ENCODE measurements at places on chromosomes 4 and X.

- DNase-seq, result no peak
Observed at GRCh38 chr4:8101213-8102075, 57.2 kb downstream of the ABLIM2 start.

DNA sequence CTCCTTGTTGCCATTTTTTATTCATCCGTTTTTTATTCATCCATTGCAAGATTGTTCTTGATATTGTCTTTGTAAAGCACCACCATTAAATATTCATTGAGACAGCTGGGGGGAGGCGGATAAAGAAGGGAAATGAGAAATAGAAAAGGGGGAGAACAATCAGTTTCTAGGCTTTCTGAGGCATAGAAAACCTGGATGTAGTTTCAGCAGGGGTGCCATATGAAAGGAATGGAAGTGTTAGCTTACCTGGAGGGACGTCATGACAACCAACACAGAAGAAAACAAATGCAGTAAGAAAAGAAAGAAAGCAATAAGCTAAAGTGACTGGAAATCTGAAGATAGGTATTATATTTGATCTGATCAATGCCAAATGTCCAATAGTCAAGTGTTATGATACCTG is 276.1 kb downstream of the GASK1B start:
- DNase-seq, result no peak

DNA sequence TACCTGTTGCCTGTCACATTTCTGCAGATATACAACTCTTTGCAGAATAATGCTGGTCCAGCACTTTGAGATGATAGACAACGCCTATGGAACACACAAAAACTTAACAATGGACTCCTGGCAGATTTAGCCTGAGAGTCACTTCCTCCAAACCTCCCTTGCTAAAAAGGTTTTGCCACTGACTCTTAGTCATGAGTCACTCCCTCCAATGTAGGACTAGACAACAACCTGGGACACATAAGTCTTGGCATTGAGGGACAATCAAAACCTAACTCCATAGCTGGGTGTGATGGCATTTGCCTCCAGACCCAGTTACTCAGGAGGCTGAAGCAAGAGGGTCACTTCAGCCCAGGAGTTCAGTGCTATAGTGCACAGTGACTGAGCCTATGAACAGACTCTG is 22.0 kb upstream of the EIF4E start:
- no peak for DNase-seq

GRCh38 chr4:160836431-160836830 is 1327.4 kb downstream of the FSTL5 start:
- no peak for DNase-seq

GRCh38 chr4:182531555-182532162 is 288.5 kb downstream of the TENM3 start:
- DNase-seq, result no peak

- no peak for DNase-seq
Observed at GRCh38 chr4:65589331-65589730, 81.0 kb downstream of the EPHA5 start.

DNA sequence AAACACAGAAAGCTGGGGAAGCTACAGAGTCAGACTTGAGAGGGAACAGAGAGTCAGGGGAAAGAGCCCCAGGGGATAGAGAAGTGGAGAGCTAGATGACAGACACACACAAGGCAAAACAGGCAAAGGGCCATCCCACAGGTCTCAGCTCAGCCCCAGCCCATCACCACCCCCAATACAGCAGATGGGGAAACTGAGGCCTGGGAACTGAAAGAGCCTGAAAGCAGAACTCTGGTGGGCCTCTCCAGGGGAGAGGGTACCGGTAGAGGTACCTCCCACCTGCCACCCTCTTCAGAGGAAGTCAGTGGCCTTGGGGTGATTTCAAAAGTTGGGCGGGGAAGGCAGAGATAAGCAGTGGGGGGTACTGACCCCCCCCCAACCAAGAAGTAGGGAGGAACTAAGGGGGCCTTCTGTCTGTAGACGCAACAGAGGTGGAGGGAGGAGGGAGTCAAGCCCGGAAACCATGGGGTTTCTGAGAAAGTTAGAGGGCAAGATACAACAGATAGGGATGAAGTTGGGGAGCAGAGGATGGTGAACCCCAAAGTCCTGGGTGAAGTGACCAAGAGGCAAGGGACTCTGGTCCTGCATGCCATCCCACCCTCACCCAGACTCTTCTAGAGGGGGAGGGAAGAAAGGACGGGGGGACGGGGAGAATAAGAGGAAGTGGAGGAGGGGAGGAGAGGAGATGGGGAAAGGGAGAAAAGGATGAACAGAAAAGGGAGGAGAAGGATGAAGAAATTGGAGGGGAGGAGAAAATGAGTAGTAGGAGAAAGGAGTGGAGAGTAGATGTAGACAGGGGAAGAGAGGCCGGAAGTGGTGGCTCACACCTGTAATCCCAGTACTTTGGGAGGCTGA is 3.2 kb downstream of the GATA1 start:
- no peak for DNase-seq

DNA sequence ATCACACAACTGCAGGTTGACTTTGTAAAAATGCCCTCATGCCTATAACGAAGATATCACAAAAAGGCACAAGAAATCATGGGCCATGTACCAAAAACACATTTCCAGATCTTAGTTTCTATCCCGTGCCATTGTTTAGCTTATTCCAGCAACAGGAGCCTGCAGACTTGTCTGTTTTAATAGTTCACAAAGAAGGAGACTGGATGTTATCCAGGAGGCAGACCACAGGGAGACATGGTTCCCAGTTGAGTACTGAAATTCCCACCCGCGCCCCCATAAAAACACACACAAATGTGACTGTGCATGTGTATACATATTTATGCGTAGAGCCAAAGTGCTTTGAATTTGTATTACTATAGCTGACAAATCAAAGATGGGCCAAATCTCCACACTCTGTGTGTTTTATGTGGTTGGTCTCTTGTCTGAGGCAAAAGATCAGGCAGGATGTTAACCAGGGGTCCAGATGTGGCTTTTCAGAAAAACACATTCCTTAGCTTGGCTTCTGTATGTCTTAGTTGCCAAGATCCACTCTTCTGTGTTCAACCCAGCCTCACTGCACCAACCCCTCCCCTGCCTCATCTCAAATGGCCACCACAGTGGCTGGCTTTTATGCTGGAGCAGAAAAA is 469.2 kb upstream of the DIPK2B start:
- no peak for DNase-seq

GRCh38 chr4:140102421-140102820 is 51.6 kb downstream of the MAML3 start:
- no peak for DNase-seq

DNA sequence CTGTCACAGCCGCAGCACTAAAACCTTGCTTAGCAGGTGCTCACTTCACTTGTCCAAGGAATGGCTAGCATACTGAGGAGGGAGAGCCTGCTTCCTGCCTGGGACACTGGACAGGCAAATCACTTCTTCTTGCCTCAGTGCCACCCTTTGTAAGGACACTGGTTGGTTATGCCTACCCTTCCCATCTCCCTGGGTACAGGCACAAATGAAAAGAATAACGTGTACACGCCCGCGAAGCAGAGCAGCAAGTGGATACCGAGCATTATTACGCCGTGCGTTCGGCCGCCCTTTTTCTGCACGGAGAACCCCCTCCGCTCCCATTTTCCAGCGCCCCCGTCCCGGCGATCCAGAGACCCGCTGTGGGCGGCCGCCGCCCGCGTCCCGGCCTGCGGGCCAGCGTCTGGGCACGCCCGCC is 338 bp upstream of the KLHL2 start:
- DNase-seq, result no peak

DNA sequence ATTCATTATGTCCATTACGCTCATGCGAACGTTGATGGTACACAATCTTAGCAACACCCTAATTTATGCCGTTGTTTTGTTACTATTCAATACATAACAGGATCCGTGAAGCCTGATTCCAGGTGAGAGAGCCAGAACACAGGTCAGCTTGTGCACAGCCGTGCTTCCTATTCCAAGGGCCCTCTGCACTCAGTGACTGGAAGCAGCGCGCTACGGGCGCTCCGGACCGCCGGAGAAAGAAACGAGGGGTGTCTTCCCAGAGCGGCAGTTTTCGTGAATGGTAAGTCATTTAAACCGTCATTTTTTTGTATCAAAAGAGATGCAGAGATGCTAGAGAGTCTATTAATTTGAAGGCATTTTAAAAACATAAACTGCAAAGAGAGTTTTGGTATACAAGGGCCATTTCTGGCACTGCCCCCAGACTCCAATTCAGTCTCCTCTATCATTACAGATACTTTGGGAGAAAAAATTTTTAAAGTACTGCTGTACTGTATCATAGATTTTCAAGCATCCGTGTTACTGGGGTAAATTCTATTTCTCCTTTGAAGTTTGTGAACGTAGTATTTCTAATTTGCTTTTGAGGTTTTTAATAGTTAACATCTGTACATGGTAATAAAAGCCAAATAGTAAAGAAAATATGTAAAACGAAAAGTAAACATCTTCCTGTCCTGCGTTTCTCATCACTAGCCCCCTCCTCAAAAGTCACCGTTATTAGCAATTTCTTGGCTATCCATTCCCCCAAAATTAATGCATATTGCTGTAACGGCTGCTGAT is 6.6 kb downstream of the SLC25A5 start:
- DNase-seq, result no peak

DNA sequence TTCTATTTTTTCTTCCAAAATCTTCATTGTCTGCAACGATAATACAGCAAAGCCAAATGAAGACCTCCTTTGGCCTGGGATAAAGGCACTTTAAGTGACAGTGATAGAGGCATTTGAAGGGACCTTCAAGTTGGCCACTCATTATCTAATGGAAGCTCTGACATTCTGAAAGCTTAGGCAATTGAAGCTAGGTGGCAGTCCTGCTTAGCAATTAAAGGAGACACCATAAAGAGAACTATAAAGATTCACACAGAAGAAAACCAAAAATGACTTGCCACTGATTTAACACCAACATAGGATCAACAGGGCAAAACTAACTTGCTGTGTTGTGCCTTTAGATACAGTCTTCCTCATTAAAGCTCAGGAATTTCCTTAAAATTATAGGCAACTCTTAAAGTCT is 103.3 kb upstream of the TSPAN7 start:
- DNase-seq, result no peak
